Cardiac muscle cell (in vitro differentiated cells and primary cell): ENCODE measurements at places on chromosomes 11 and 22. TPM values are rescaled to one million over a fixed set of nuclear protein-coding genes. Genes with fewer than 3 reads are reported as not detected.

The CHST1 gene
- 2.5 and 3.3 TPM in 2 replicates for polyA plus RNA-seq

The HTR3A gene
- polyA plus RNA-seq = not detected in 2 replicates

The SCN4B gene
- polyA plus RNA-seq = 0.39 TPM in 1 of 2 replicates, not detected in the other

The OR2AT4 gene
- not detected in 2 replicates for polyA plus RNA-seq

The DCHS1 gene
- polyA plus RNA-seq = 16.0 and 19.8 TPM in 2 replicates

The RFPL3 gene
- not detected in 2 replicates for polyA plus RNA-seq

The GLB1L2 gene
- 1.00 and 2.6 TPM in 2 replicates for polyA plus RNA-seq

The TRIM51 gene
- polyA plus RNA-seq = not detected in 2 replicates

The PHOX2A gene
- polyA plus RNA-seq = 0.50 TPM in 1 of 2 replicates, not detected in the other

The CSNK2A3 gene
- polyA plus RNA-seq = 0.49 and 0.98 TPM in 2 replicates

The ELFN2 gene
- not detected in 2 replicates for polyA plus RNA-seq

The MRPL40 gene
- polyA plus RNA-seq = 82.9 and 91.3 TPM in 2 replicates

The TMEM191C gene
- polyA plus RNA-seq = 11.3 and 11.8 TPM in 2 replicates

The MS4A18 gene
- polyA plus RNA-seq = not detected in 2 replicates

The IL10RA gene
- polyA plus RNA-seq = not detected in 2 replicates

The SLC2A11 gene
- polyA plus RNA-seq = 34.2 and 37.9 TPM in 2 replicates

The NEU3 gene
- polyA plus RNA-seq = 3.5 and 4.4 TPM in 2 replicates

The KLHL35 gene
- 2.6 and 3.4 TPM in 2 replicates for polyA plus RNA-seq

The TRIM48 gene
- polyA plus RNA-seq = not detected in 2 replicates

The FOLR1 gene
- polyA plus RNA-seq = 3.1 and 3.9 TPM in 2 replicates

The MPEG1 gene
- not detected in 2 replicates for polyA plus RNA-seq
